NCI-H2171 treated with DMSO at 0.1 percent for 48 hours (cell line): ENCODE measurements at places on chromosomes 4 and X.
A peak's percentile ranks its signal among the peaks of the same experiment; 100 is the strongest.

DNA sequence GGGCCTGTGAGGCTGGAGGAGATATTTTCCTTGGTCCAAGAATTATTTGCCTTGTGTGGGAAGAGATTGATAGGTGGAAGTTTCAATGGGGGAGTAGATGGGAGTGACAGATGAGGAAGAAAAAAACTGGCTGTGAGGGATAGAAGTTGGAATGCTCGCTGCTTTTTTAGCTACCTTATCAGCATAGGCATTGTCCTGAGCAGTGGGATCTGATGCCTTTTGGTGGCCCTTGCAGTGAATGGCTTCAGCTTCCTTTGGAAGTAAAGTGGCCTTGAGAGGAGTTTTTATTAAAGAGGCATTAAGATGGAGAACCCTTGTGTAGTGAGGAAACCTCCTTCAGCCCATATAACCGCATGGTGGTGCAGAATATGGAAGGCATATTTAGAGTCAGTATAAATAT lies 16.0 kb downstream of the KLKB1 start:
- no peak for DNase-seq

DNA sequence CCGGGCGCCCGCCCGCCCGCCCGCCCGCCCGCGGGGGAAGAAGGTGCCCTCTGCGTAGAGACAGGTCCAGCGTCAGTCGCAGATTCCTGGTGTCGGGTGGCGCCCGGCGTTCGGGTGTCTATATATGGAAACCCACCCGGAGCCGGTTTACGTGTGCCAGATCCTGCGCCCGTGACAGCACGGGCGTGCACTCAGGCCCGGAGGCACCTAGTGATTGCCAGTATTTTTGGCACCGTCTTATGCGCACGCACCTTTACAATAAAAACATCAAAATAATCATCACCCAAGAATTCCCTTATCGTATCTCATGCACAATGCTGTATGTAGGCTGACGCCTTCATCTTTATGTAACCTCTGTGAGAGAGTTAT lies 519 bp downstream of the SLC25A4 start:
- peak; percentile 43 for DNase-seq

- DNase-seq = no peak
Observed at GRCh38 chr4:22170353-22170752, 221.8 kb upstream of the KCNIP4 start.

DNA sequence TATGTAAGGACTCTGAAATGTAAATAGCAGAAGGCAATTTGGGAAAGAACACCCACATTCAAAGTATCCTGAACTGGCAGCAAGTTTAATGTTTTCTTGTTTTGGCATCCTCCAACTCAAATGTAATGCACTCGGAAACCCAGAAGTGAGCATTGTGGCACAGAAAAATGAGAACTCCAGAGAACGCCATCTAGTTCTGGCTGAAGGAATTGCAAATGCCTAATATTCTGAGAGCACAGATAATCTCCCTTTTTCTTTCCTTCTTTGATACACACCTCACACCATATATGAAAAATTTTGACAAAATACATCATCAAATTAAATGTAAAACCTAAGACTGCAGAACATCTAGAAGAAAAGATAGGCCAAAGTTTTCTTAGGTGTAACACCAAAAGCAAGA lies 52.1 kb downstream of the PWWP3B start:
- no peak for DNase-seq

- no peak for DNase-seq
Observed at GRCh38 chr4:86160426-86160825, 199.4 kb downstream of the MAPK10 start.

GRCh38 chr4:99986792-99987191 lies 36.7 kb upstream of the H2AZ1 start:
- DNase-seq = no peak

DNA sequence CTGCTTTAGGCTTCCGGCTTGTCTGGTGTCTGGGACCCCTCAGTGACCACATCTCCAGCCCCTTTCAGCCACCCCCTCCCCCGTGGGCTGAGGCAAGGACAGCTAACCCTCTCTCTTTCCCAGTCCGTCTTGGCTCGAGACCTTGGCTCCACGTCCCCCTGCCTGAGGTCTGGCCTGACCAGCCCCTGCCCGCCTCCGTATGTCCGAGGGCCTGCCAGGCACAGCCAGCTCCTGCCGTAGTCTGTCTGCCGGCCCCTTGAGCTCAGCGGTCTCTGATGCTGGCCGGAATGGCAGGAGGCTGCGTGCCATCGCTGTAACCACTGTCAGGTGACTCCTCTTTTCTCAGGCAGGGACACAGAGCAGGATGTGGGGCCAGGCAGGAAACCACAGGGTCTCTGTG lies 73.3 kb upstream of the LRPAP1 start:
- DNase-seq = no peak

DNA sequence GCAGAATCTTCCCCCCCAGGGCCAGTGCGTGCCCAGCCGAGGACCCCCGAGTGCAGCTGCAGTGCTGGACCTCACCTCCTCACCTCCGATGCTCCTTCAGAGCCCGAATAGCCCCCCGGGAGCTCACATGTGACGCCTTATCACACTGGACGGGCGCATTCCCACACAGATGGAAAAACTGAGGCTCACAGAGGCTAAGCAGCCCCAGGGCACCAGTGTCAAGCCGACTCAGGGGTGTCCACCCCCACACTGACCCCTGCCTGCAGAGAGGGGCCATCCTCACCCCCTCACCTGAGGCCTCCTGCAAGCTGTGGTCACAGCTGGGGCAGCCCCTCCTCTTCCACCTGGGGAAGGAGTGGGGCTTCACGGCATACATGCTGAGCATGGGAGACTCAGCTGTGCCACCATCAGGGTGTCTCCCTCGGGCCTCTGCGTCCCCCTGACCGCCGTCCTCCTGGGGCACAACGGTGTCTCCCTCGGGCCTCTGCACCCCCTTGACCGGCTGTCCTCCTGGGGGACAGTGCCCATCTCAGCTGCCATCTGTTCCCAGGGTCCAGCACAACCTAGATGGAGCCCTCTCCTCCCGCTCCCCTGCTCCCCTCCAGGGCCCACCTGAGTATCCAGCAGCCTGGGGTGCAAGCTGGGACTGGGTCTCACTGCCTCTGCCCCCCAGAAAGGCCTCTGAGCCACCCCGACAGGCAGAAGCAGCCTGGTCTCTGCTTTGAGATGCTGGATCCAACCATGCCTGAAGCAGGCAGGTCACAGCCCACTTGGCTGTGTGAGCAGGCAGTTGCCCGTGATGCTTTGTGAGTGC lies 85.3 kb upstream of the NKX1-1 start:
- DNase-seq = no peak

GRCh38 chr4:95381843-95382580 lies 166.8 kb downstream of the UNC5C start:
- DNase-seq = no peak

DNA sequence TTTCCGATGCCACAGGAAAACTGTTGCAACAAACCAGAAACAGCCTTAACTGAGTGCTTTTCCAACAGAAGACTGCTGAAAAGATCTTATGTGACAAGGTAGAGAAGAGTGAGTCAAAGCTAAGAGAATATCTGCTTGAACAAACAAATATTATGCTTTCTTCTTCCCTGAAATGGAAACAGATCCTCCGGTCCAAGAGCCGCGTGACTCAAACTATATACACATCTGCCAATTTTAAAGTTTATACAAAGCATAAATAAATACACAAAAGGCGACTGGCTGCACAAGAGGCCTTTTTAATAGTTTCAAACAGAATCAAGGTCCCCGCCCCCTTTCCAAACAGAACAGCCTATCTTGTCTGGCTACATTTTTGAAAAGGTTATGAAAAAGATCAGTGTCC lies 329.7 kb upstream of the F9 start:
- no peak for DNase-seq

DNA sequence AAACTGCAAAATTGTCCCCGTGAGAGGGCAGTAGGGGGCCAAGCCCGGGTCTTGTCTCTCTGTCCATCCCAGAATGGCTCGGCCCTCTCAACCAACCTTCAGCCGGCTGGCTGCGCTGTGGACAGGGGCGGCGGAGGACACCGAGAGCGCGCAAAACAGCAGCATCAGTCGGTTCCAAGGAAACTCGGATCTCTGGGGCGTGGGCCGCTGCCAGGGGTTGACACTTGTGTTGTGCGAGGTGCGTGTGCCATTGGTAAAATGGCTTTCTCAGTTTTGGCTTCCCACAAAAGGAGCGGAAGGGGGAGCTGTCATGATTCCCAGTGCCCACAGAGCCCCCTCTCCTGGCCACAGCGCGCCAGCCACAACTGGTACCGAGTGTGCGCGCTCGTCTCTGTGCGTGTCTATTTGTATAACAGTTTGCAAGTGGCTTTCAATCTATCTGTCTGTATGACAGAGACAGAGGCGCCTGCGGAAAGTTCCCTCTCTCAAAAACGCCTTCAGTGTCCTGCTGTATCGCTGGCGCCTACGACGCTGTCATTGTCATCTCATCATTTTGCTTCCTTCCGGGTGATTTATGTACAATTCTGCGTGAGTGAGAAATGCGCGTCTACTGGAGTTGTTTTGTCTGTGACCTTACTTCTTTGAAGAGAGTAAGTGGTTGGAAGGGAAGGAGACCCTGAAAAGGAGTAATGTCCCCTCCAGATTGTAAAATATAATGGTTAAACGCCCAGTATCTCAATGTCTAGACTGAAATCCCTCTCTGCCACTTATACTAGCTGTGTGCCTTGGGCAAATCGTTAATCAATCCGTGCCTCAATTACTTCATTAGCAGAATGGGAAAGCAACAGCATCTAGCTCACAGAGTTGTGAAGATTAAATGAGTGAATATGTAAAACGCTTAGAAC lies 1.8 kb downstream of the DKK2 start:
- no peak for DNase-seq

DNA sequence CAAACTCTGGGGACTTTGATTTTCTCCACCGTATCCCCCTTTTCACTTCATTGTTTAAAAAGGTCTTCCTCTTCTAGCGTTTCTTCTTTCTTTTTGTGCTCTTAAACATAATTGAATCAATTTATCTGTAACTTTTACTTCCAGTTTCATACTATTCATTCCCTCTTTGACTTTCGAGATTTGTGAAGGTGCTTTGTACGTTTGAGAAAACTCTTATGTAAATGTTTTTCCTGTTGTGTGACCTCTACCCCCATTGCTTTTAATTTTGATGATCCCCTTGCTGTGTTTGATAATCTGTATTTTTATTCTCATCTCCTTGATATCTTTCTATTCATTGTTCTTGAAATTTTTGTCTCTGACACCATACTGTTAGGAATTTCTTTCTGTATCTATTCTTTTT lies 4.8 kb downstream of the USP38 start:
- no peak for DNase-seq

DNA sequence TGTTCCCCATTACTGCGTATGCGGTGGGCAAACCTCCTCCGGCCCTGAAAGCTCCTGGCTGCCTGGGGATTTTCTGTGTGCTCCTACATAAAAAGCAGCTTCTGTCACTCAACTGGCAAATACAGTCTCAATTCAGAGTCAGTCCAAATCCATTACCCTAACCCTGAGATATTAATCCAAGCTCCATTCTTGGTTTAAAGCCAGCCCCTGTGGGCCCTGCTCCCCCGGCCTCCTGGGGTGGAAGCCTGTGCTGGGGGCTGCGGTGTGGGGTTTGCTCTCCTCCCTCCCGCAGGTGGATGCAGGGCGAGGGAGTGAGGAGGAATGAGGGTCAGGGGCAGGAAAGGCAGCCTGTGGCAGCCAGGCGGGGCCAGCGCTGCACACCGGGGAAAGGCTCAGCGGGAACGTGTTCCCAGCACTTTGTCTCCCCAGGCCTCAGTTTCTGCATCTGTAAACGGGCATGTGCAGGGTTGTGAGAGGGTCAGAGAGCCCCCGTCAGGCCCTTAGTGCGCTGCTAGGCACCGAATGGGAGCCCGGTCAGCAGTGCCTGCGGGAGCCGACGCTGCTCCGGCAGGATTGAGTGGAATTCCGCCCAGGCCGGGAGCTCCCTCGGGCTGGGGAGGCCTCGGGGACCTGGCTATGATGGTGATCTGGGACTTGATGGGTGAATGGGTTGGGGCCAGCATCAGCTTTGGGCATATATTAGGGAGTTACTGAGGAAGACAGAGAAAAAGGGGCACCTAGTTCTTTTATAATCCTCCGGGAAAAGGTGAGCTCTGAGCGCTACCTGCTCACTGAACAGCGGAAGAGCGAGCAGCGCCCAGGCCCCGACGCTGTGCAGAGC lies 6.3 kb upstream of the RGS12 start:
- no peak for DNase-seq

- no peak for DNase-seq
Observed at GRCh38 chr4:28269426-28269825, 1408.8 kb downstream of the STIM2 start.

- DNase-seq = no peak
Observed at GRCh38 chrX:135505351-135505750, 15.1 kb upstream of the INTS6L start.

GRCh38 chr4:183333983-183334382 lies 11.8 kb upstream of the CLDN24 start:
- no peak for DNase-seq

DNA sequence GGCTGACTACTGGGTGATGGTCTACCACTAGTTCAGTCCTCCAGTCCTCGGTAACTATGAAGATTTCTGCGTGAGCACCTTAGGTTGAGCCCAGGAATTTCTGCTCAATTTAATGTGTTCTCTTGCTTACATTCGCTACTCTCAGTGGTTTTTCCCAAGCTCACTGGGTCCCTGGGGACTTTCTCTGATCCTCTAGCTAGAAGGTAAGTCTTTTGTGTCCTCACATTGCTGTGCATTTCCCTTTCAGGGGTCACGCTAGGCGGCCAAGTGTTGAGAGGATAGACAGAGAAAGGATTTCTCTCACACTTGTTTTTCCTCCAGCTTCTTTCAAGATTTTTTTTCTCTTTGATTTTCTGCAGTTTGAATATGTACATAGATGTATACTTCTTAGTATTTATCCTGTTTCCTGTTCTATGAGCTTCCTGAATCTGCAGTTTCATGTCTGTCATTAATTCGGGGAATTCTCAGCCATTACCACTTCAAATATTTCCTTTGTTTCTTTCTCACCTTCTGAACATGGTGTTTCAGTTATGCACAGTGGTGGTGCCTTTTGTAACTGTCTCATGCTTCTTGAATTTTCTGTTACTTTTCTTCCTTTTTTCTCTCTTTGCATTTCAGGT lies 17.5 kb downstream of the MAGEA9 start:
- DNase-seq = peak; percentile 3

DNA sequence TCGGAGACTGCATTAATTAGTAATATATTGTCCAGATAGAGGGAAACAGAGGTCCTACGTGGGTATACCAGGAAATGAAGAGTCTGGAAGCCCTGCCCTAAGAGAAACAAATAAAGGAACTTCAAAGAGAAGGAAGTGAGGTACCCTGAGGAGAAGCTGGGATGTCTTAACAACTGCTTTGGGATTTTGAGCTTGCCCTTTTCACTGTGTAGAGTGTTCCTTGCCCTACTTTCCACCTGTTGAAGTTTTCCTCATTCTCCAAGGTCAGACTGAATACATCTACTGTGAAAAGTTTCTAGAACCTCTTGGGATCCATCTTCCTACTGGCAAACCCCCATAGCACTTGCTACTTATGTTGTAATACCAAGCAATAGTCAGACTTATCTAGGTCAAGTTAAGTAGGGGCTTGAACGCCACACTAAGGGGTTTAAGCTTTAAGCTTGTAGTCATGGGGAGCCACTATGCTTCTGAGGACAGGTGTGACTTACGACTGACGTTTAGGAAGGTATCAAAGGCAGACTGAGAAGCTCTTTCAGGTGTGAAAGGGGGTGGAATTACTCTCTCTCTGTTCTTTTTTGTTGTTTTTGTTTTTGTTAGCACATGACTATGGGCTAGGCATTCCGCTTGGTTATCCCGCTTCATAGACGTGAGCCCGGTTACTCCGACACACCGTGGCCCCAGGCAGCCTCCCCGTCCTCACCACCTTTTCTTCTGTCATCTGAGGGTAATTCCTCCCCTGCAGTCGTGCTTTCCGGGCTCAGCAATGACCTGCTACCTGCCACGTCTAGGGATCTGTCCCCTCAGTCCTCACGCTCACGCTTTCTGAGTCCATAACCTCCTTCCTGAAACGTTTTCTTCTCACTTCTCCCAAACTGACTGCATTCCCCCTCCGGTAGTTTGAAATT lies 959 bp upstream of the REST start:
- DNase-seq = no peak
